Activated CD4-positive, alpha-beta T cell treated with anti-CD3 and anti-CD28 coated beads for 24 hours (primary cell): ENCODE measurements at places on chromosomes 4 and X.
A peak's percentile ranks its signal among the peaks of the same experiment; 100 is the strongest.

DNA sequence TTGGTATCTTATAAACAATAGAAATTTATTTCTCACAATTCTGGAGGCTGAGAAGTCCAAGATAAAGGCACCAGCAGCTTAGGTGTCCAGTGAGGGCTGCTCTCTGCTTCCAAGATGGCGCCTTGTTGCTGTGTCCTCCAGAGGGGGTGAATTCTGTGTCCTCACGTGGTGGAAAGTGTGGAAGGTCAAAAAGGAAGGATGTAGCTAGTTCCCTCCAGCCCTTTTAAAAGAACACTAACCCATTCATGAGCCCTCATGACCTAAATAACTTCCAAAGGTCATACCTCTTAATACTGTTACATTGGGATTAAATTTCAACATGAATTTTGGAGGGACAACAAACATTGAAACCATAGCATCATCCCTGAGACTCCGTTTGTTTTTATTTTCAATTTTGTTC, 48.8 kb downstream of the ZNF81 start:
- DNase-seq, result no peak

- no peak for DNase-seq
Measured at GRCh38 chrX:136228839-136229207, 22.4 kb downstream of the MAP7D3 start.

DNA sequence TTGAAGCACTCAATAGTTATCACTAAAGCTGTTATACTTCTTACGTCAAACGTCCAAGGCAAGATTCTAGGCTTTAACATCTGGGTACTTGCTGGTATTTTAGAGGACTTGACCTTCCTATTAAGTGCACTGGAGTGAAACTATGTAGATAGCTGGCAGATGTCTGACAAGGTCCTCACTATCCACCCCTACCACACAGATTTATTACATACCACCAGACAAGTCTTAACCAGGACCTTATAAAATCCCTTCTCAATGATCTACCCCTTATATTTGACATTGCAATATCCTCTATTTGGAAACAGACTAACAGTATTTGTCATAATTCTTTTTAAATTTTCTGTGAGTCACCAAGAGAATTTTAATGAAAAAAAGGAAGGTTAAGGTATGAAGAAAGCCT, 78.8 kb downstream of the PDGFC start:
- DNase-seq, result no peak

- DNase-seq, result no peak
Measured at GRCh38 chr4:91936311-91936710, 367.5 kb upstream of the GRID2 start.

GRCh38 chr4:54433686-54434085, 204.6 kb downstream of the PDGFRA start:
- no peak for DNase-seq

GRCh38 chr4:40190880-40191815, 5.7 kb upstream of the RHOH start:
- DNase-seq, result no peak

DNA sequence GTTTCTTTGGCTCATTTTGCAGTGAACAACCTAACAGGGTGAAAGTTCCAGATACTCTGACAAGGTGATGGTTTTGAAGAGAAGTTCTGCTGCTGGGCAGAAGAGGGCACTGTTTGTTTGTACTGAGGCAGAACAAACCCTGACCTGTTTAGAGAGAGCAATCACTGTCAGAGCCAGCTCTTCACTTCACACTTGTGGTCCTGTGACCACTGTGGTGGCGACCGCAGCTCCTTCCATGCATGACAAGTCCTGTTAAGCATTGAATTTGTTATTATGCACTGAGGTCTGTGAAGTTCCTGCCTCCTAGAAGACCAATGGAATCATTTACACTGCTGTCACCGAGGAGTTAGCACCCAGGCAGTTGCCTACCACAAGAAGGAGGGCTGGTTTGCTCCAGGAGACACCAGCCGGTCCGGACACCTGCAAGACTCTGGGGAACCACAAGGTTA, 86.6 kb downstream of the ZNF330 start:
- peak; percentile 29 for DNase-seq

GRCh38 chrX:110043506-110043905, 40.6 kb downstream of the TMEM164 start:
- no peak for DNase-seq

GRCh38 chr4:45467157-45467556, 656.7 kb downstream of the GABRG1 start:
- DNase-seq, result no peak

- no peak for DNase-seq
Measured at GRCh38 chr4:61934198-61934597, 734.1 kb downstream of the ADGRL3 start.
